ENCODE measurements at places on chromosomes 1 and 21.

GRCh38 chr1:222079566-222079965 is 337.7 kb upstream of the DUSP10 start:
- no peak for DNase-seq

DNA sequence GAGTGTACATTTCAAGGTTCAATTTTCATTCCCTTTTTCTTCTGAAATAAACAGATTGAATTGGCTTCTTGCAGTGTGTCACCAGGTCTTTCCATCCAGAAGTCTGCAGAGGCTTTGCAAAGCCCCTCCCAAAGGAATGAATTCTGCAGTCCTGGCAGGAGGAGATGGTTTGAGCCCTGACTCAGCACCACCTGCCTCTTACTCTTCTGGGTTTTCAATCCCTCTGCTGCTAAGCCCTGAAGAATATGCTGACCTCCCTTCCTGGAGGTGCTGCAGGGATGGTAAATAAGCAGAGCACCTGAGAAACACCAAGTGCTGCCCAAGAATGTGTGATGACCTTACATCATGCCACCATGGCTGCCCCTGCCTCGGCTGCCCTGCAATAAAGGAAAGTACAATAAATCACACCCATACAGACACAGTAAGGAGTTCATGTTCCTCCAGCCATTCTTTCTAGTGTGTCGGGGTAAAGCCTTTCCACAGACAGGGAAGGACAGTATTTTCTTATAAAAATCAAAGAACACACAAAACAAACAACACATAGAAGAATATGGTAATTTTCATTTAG is 209.2 kb downstream of the ZNF326 start:
- no peak for DNase-seq

- DNase-seq, result no peak
These were observed 29.8 kb upstream of the CACYBP start for GRCh38 chr1:174969977-174970376.

DNA sequence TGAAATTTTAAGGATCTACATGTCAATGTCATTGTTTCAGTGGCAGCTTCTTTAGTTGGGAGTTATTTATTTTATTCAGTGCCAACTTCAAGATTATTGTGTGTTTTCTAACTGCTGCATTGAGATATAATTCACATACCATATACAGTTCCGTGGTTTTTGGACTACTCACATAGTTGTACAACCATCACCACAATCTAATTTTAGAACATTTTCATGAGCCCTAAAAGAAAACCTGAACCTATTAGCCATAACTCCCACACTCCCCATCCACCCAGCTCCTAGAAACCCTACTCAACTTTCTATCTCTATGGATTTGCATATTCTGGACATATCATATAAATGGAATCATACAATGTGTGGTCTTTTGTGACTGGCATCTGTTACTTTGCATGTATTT is 220.0 kb downstream of the LRRC40 start:
- no peak for DNase-seq

DNA sequence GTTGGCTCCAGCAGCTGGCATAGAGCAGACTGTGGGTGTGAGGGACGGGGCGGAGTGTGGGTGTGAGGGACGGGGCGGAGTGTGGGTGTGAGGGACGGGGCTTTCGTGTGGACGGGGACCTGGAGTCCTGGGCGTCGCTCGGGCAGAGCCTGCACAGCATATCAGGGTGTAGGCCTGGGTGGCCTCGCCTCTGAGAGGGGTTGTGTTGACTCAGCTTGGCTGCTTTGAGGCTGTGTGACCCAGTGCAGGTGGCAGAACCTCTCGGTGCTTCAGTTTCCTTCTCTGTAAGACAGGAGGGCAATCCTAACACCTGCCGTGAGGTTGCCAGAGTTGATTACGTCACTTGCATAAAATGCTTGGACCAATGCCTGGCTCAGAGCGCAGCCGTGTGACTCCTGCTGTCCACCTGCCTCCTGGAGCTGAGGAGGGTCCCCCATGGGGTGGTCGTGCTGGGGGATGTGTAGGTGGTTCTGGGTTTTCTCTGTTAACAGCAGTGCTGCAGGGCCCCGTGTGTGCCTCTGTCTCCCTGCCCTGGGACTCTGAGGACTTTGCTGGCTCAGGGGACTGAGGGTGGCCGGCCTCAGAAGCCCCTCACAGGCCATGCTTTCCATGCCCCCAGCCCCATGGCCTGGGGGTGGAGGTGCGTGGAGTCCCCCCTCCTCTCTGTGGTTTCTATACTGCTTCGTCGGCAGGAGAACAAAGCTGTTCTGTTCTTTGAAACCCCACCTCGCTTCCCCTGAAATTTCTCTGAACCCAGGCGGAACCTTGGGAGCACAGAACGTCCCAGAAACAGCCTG is 15.4 kb downstream of the PDXK start:
- no peak for DNase-seq

DNA sequence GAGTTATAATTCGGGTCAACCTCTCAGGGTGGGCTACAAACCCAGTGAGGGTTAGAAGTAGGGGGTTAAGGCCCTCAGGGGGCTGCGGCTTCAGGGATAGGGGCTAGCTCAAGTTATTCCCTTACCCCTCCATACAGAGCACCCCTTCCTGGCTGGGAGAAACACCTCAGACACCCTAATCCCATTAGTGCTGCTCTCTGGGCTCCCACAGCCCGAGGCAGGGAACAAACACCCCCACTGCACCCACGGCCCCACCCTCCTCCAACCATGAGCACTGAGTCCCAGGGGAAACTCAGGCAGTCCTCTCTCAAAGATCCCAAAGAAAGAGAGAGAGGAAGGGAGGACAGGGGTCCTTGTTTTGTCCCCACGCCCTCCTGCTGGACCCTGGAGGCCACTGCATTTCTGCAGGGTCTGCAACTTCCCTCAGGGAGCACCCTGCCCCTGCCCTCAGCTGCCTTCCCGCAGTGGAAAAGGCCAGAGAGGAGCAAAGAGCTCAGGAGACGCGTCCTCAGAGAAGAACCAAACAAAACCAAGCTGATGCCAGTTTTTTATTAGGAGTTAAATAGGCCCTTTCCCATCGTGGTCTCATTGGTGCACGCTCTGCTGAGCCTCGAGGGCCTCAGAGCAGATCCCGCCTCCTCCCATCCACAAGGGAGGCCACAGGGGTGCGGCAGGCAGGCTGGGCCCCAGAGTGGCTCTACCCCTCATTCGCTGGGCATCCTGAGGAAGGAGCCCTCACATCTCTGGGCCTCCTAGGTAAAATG is 1.4 kb upstream of the S100A4 start:
- no peak for DNase-seq

GRCh38 chr1:60564916-60565750 is 491.6 kb upstream of the C1orf87 start:
- no peak for DNase-seq

DNA sequence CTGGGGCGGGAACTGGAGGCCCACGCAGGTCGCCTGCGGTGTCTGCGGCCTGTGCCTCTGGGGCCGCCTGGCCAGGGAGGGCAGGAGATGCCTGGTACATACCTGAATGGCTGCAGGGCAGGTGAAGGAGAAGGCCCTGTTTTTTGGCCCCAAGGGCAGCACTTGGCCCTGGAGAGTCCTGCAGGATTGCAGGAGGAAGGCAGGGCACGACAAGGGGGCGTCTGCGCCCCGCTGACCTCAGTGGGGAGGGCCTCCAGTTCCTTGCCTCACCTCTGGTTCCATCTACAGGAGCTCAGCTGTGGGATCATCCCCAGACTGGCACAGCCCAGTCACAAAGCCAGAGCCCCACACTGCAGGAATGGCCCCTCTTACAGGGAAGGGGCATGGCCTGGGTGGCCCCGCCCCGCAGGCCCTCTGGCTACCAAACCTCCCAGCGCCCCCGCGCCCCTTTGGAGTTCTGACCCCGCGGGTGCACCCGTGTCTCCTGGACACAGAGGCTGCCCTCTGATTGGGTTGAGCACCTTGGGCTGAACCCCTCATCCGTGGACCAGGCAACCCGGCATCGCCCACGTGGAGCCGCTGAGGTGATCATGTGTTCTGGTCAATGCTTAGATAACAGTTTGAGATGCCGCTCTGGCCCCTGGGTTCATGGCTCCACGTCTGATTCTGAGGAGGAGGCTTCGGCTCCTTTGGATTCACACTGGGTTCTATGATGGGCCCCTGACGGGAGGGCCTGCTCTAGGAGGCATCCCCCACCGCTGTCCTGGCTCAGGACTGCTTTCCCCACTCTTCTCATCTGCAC is 1.3 kb upstream of the PEX10 start:
- peak; percentile 55 for DNase-seq

GRCh38 chr1:64892576-64893573 is 73.5 kb downstream of the JAK1 start:
- DNase-seq, result no peak

GRCh38 chr1:228287541-228288425 is 79.9 kb downstream of the OBSCN start:
- no peak for DNase-seq

DNA sequence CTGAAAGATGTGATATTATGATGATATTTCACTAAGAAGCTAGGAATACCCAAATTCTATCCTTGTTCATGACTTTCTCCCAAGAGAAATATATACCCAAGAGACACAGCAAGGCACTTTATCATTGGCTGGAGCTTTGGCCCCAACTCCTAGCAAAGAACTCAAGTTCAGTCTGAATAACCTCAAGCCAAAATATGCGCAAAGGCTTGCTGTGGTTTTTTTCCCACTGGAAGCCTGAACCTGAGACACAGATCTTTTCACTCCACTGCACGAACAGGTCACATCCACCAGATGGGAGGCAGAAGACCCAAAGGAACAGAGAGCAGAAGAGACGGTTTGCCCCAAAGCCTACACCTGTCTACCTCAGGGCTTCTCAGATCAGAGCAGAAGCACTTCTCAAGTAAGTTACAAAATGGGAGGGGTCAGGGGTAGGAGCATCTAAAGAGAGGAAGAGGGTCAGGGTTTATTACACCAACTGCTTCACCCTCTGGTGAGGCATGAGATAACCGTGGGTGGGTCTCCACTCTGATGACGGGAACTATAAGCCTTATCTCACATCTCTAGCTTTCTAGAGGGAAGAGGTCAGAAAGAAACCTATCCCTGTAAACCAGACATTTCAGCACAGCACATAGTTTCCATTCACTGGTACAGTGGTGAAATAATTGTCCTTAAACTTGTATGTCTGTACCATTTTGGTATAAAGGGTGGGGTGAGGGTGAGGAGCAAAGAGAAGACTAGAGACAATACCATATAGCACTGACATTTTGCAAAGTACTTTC is 17.1 kb upstream of the CDC42BPA start:
- DNase-seq, result no peak

- no peak for DNase-seq
These were observed 430.0 kb upstream of the KAZN start for GRCh38 chr1:14168326-14169063.

DNA sequence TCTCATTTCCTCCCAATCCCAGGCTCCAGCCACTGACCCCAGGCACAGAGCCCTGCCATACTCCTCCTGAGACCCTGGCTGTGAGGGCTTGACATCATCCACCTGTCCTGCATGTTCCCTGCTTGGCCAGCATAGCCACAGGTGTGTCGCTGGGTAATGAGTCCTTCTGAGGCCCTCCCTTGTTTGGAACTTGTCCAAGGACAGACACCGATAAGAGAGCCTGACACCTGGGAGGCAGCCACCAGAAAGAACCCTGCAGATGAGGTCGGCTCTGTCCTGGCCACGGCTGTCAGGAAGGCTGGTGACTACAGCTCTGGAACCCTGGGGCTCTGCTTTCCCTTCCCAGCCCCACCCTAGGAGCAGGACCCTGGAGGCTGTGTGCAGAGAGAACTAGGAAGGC is 34.6 kb downstream of the TMEM63A start:
- DNase-seq, result no peak

GRCh38 chr1:64199154-64199553 is 4.3 kb upstream of the UBE2U start:
- DNase-seq, result no peak

- DNase-seq, result no peak
These were observed 38.9 kb downstream of the LEPR start for GRCh38 chr1:65459397-65459768.

DNA sequence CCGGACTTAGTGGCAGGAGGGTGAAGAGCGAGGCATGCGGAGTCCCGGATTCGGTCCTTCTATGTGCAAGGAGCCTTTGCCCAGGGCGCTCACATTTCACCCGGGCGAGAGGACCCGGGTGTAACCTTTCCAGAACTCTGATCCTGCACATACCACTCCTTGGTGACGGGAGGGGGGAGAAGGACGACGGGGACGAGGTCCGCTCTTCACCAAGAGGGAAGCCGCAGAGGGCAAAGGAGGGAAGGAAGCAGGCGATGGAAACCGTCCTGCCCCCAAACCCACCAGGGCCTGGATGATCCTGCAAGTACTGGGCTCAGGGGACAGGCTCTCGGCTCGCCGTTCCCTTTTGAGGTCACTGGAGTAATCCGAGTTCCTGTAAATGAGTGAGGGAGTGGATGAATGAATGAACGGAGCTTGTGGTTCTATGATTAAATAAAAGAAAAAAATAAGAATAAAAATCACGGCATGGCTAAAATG is 993 bp downstream of the SYPL2 start:
- DNase-seq, result no peak
